Mucosa of descending colon (tissue), 3 donors: ENCODE measurements at places on chromosomes 4 and X.

- no peak for DNase-seq
Measured at GRCh38 chrX:136616987-136617685, 30.8 kb upstream of the CD40LG start.

DNA sequence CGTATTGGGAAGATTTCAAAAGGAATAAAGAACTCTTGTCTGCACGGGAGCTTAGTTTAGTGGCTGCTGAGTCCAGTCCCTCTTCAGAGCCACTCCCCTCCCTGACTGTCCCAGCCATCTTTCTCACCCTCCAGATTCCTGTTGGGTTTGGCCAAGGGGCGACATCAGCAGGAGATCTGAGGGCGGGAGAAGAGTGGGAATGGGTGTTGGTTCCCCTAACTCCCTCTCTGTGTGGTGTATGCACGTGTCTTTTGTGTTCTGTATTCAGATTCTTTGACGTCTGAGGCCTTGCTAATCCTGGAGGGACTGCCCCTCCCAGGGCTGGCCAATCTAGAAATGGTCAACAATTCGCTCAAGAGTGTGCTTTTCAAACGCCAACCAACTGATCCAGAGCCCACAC lies 37.4 kb downstream of the CYTL1 start:
- DNase-seq = no peak

- DNase-seq = no peak
Measured at GRCh38 chr4:68535974-68536373, 40.1 kb downstream of the UGT2B17 start.

DNA sequence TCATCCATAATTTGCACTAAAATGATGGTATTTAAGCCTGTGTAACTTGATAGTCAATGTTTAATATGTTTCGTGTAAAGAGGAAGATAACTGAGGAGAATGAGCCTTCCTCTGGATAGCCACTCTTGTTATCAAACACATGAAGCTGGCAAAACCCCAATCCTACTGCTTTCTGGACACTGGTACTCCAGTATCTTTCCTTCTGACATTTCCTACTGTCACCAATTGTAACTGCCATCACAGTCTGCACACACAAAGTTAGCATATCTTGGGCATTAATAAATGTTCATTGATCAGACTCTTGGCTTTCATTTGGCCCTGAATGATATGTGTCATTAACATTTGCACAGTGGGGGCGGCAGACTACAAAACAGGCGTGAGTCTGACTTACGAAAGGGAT lies 419.1 kb downstream of the TMA16 start:
- no peak for DNase-seq

GRCh38 chr4:143417679-143418403 lies 81.2 kb downstream of the GAB1 start:
- DNase-seq = no peak

DNA sequence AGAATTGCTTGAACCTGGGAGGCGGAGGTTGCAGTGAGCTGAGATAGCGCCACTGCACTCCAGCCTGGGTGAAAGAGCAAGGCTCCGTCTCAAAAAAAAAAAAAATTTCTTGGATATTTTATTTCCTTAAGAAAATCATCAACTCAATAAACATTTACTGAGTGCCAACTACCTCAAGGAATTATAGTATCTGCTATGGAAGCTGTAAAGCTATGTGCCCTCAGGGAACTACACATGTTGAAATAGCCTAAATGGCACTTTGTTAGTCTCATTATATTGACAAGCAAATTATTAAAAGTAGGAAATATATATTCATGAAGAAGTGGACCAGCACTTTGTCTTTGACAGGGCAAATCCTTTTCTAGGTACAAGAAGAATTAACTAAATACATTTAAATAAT lies 40.8 kb downstream of the ELOVL6 start:
- DNase-seq = no peak
